Ureter (tissue), 1 donor: ENCODE measurements at places on chromosomes 1 and 21.

DNA sequence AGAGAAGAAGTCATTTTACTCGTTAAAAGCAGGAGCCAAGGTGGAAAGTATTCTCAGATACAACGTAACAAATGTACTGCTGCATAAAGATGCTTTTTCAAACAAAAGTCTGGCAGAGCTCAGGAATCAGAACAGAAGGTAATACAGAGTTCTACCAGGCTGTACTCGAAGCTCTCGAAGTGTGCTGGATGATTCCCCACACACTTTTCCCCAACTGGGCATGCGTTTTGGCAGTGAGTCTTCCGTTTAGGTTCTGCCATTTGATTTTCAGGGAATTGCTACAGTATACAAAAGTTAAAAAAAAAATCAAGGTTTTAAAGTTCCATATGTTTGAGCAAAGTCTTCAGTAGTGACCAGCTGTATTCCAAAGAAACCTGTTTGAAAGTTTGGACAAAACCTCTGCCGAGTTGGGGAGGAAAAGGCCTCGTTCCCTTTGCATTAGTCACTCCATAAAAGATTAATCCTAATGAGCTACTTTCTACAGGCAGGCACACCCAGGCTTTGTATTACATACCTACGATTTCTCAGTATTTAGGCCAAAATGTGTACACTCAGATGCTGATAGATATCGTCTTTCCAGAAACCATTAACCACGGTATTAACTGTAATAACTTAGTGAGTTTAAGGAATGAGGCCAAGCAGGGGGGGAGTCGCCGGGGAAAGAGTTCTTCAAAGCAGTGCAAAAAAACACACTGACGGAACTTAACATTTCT, 477.1 kb downstream of the LMO4 start:
- no peak for DNase-seq

GRCh38 chr1:247113733-247114271, 9.6 kb upstream of the ZNF669 start:
- DNase-seq, result no peak

GRCh38 chr21:42160765-42161164, 58.2 kb upstream of the ABCG1 start:
- DNase-seq, result no peak

- no peak for DNase-seq
These were observed 3.3 kb upstream of the NECTIN4 start for GRCh38 chr1:161092621-161093028.

DNA sequence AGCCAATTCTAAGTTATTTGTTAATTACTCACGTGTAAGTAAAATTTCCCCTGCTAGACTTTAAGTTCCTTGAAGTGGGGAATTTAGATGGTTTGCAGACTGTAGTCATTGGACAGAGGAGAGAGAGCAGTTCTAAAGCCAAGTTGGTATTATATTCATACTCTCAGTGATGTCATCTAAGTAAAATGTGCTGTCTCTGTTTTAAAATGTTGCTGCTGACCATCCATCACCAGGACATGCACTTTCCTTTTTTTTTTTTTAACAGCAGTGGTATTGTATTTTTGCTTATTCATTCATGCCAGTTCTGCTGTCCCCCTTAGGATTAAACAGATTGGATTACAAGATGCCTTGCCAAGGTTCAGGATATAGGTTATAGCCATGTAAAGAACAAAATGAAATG, 2.3 kb downstream of the TTLL7 start:
- DNase-seq, result no peak

DNA sequence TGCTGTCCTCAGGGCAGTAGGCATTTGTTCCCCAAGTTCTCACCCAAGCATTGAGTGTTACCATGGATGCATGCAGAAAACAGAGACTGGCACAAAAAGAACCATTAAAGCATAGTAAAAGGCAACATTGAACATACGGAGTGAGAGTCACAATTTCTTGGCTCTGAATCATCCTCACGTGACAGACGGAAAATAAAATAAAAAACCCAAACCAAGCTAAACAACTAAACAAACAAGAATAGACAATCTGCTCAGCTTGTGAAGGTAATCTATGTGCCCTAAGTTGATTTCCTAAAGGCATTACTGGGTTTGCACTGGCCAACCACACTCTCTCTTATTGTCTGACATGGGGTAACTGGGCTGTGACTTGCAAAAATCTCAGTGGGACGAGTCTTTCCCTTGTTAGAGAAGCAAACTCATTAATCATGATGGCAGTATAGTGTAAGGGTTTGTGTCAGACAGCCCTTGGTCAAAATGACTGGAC, 306.0 kb downstream of the ASTN1 start:
- DNase-seq, result no peak

- peak; percentile 74 for DNase-seq
These were observed 56.6 kb upstream of the RPL11 start for GRCh38 chr1:23634840-23635651.
